ENCODE measurements at places on chromosomes 6 and 20.

DNA sequence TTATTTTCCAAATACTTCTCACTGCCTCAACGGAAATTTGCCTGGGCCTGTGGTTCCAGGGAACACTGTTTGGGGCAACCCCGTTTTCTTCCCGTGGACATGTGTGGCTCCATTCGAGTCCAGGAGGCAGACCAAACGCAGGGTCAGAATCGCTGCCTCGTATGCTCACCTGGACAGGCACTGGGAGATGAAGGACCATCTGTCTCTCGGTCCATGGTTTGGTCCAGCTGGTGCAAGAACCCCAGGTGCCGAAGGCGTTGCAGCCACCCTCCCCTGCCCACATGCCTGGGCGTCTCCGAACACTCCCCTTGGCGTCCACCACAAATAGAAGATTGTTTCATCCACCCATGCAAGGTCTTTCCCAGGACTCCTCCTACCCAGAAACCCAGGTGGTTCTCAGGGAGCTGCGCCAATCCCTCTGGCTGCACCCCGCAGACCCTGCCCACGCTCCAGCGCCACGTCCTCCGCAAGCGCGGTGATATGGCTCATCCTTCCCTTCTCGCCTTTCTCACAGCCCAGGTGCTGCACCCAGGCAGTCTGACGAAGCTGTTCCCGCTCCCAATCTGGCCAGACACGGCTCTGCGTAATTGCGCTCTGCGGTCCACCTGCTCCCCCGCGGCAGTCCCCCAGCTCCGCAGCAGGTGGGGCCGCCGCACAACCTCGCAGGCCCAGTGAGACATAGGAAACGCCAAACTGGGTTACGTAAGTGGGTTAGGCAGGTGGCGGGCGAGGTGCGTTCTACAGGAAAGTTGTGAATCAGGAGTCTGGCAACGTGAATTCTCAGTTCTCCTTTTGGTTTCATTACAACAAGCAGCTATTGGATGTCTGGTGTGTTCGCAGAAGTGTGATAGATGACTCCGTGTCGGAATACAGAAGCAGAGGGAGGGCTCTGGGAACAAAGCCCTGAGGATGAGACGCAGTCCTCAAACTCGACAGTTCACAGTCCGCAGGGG, 146.2 kb upstream of the ECI2 start:
- peak; percentile 28 for DNase-seq

DNA sequence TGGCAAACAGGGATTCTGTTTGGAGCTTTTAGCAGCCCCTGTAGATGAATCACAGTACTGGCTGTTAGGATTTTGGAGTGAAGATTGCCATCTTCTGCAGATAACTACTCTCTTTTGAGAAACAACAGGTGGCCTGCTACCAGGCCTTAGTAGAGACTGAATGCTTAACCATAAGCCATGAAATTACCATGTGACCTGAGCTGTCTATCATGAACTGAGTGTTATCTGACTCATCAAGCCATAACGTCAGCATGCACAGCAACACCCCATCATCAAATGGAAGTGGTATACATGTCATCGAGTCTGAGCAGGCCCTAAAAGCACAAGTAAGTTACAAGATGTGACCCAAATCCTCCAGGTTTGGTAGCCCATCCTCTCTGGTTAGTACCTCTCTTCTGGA, 132.6 kb downstream of the GPR63 start:
- DNase-seq: no peak

- DNase-seq: no peak
Observed at GRCh38 chr20:10619427-10619826, 54.4 kb downstream of the JAG1 start.

DNA sequence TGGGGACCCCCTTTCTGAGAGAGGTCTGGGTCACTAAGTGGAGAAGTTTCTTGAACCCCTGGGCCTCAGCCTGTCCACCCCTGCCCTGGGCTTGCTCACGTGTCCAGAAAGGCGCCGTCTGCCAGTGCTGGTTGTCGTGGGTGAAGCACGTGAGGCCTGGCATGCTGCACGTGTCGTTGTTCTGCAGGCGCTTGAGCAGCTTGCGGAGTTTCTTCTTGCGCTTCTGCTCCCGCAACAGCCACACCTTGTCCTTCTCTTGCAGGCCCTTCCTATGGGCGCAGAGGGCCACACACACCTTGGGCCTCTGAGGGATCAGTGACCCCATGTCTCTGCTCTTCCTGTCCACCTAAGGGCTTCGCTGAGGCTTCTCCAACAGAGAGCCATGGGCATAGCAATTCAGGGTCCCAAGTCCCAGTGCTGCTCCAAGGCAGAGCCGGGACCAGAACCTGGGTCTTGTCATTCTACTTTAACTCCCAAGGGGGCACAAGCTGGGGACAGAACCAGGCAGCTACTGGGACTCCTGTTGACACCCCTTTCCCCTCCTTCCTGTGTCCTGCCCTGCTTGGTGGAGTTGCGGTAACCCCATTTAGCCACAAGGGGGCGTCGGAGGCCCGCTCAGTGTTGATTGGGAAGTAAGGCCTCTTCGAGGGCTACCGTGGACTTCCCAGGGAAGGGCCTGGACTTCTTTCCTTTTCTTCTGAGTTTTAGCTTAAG, 121.8 kb downstream of the SULF2 start:
- DNase-seq: peak; percentile 88

- no peak for DNase-seq
Observed at GRCh38 chr20:46541229-46541935, 9.1 kb downstream of the OCSTAMP start.

GRCh38 chr20:34124469-34125249, 12.6 kb upstream of the EIF2S2 start:
- DNase-seq: no peak

DNA sequence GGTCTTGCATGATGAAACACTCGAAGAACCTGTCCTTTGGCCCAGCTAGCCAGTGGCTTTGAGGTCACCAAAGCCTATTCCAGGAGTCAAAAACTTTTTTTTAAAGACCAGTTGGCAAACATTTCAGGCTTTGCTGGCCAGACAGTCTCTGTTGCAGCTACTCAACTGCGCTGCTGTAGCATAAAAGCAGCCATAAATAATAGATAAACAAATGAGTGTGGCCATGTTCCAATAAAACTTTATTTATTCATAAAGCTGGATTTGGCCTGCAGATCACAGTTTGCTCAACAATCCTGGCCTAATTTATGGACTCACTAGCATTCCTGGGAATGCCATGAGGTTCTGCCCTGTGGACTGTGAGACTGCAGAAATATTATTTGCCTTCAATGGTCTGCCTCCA, 68.8 kb upstream of the LTV1 start:
- no peak for DNase-seq

GRCh38 chr6:169008641-169009257, 244.9 kb downstream of the THBS2 start:
- no peak for DNase-seq

GRCh38 chr6:15436451-15436850, 190.6 kb downstream of the JARID2 start:
- no peak for DNase-seq

DNA sequence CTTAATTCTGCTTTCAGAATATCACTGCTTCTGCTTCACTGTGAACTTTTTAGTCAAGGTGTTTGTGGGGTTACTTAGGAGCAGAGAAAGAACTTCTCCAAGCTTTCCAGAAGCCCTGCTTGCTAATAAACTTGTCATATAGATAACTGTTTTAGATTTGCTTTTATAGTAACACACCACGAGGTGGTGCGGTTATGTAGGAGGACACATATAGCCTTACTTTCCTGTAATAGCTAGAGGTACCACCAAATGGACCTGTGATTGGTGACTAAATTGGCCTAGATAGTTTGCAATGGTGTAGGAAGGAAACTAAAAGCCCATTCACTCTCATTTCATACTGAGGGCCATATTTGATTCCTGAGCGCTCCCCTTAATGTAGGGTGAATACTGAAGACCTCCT, 52.3 kb upstream of the BCLAF1 start:
- no peak for DNase-seq

GRCh38 chr20:13341737-13342393, 120.8 kb downstream of the ISM1 start:
- DNase-seq: no peak

Measured in progenitor cell of endocrine pancreas (in vitro differentiated cells).